ENCODE measurements at places on chromosomes 2 and 18. TPM values are rescaled to one million over a fixed set of nuclear protein-coding genes. Genes with fewer than 3 reads are reported as not detected.
A peak's percentile ranks its signal among the peaks of the same experiment; 100 is the strongest.

The KCNIP3 gene
- total RNA-seq = 0.24 TPM

The FAM110C gene
- 2.6 TPM for total RNA-seq

The GALR1 gene
- total RNA-seq = not detected

The RASGRP3 gene
- not detected for total RNA-seq

GRCh38 chr2:234133004-234133403, 82.5 kb downstream of the SPP2 start:
- no peak for DNase-seq

DNA sequence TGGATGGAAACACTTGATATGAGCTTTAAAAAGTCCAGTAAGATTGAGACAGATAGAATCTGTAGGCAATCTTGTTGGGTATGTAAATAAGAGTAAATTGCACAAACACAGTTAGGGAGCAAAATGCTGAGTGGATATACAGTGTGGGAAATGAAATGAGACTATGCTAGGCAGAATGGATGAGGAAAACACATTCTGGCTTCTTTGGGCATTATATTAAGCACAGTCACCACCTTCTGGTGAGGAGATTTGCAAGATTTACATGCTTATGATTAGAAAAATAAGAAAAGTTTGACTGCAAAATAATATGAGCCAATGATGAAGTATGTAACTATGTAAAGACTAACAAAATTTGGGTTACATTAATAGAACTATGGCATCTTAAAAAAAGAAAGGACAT, 2165.0 kb upstream of the CELF4 start:
- DNase-seq = no peak

GRCh38 chr2:157732596-157732995, 103.9 kb upstream of the ACVR1C start:
- DNase-seq = no peak

DNA sequence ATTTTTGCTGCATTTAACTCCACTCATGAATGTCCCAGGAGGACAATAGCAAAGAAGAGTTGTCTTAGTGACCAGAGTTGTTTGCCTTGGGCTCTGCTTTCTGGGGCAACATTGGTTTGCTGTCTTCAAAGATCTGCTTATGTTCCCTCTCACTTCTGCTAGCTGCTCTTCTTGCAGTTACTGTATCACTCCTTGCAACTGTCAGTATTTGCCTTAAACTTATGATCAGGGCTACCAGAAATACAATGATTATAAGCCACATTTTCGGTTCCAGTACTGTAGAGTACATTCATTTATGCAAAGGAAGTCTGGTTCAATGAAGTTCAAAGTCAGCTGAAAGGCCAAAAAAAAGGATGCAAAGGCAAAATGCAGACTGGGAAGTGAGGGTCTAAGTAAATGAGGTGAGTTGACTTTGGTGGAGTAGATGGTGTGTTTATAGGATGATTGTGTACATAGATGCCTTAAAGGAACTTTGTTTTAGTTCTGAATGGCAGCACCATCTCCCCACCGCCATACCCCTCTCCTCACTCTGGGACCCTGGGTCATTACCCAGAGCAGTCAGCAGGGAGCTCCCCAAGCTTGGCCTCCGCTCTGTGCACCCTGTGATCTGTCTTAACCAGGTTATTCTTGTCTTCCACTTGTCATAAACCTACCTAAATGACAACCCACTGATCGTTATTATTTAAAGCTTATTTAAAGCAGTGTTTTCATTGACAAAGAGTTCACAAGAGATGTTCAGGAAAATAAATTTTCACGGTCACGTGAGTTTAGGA, 236.0 kb downstream of the DOK6 start:
- DNase-seq = peak; percentile 40
